WTC11 (cell line): ENCODE measurements at places on chromosomes 11 and 22.

- no peak for DNase-seq
These were observed 783.3 kb upstream of the API5 start for GRCh38 chr11:42528471-42528870.

DNA sequence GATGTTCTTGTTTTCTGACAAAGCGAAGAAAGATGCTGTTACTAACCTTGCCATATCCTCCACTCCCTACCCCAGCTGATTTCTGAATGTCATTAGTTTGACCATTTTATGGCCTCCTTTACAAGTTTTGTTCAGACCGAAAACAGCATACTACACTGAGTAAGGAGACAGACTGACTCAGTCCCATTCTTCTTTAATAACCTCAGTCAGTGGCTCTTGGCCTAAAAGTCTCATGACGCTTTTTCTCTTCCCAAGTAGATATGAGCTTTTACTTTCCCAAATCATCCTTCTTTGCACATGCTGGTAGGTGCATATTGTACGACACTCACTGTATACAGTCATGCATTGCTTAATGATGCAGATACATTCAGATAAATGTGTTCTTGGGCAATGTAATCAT, 8.0 kb upstream of the FIBIN start:
- DNase-seq, result no peak

GRCh38 chr11:19816040-19816439, 103.4 kb downstream of the NAV2 start:
- DNase-seq, result no peak

- no peak for DNase-seq
These were observed 73.1 kb downstream of the CDKN1C start for GRCh38 chr11:2812371-2812991.

DNA sequence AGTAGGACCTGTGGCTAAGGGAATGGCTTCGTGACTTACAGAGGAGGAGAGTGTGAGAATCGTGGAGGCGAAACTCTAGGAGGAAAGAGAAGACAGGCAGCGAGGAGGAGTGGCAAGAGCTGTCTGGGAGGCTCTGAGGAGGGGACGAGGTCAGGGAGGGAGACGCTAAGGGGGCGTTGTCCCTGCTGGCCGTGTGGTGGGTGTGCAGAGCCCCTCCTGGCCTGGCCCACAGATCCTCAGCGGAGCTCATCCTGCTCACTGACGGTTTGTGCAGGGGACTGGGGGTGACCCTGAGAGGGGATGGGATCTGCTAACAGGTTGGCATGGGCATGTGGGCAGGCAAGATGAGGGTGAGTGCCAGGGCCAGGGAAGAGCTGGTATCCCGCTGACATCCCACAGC, 56.5 kb upstream of the PRR5 start:
- DNase-seq, result no peak

- DNase-seq, result peak; percentile 97
These were observed at the start of gene NCAPH2 for GRCh38 chr22:50507991-50508884. NCAPH2 (plus strand) TSS chr22:50508224; CDS start chr22:50508338, 114 bp downstream.

DNA sequence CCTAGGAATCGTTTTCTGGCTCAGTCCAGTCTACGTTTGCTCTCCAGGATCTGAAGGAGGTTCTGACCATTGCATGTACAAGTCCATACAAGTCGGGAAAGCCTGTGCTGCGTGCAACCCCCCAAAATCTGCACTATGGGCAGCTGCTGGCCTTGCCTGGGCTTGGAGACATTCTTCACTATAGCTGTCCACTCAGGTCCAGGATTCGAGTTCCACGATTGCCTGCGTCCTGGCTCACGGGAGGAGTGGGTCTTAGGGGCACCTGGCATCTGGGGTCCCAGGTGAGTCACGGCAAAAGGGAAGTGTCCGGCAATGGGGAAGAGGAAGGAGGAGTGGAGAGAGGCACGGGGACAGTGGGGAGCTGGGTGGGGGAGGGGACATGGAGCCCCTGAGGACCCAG, 563.0 kb downstream of the BRD1 start:
- no peak for DNase-seq

- no peak for DNase-seq
These were observed 10.6 kb downstream of the ELF5 start for GRCh38 chr11:34502949-34503348.

DNA sequence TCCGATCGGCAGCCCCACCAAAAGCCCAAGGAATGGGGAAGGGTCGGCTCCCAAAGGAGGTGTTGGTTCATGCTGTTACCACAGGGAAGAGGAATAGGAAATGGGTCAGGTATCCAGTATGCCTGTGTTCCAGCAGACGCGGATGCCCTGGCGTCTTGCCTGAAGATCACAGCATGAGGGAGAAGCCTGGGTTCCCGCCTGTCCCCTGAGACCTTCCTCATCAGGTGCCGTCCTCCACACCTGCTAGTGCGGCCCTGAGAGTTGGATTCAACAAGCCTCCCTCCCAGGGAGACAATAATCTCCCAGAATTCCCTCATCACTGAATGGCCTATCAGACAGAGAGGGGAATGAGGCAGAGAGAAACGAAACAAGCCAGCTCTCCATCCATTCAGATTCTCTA, 92.2 kb downstream of the SPATA19 start:
- DNase-seq, result no peak

GRCh38 chr11:116787436-116787785, 412 bp downstream of the ZPR1 start:
- no peak for DNase-seq

DNA sequence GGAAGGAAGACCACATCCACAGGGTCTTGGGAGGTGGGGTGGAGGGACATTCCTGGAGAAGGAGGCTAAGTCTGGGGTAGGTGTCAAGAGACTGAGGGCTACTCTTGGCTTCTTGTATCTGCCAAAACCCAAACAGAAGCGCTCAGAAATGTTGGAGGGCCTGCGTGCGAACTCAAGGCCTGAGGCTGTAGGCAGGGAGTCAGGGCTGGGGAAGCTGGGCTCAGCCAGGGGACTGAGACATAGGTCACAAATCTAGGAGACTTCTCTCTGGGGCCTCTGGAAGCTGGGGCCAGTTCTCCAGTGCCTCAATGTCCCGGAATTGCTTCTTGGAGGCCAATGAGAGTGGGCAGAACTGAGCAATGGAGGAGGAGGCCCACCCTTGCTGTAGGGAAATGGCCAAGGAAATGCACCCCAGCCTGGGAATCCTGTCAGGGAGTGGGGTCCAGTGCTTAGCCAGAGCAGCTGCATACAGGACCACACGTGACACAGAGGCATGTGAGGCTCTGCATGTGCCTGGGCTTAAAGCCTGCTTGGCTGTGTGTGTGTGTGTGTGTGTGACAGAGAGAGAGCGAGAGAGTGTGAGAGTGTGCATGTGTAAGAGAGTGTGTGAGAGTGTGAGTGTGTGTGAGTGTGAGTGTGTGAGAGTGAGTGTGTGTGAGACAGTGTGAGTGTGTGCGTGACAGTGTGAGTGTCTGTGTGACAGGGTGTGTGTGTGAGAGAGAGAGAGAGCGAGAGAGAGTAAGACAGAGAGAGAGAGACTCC, 141.3 kb downstream of the ST3GAL4 start:
- DNase-seq, result no peak

DNA sequence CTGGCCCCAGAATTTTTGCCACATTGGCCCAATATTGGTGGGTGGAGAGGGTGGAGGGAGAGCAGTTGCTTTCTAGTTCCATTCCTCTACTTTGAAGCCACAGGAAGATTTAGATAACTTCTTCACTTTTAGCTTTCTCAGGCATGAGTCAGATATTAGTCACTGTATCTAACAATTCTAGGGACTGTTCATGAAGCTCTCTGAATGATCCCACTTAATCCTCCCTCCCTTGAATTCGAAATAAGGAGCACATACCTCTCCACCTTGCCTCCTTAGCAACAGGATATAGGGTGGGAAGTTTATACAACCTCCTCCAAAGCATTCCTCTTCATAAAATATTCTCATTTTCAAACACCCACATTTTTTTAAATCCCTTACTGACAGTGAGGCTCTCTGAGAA, 13.5 kb downstream of the FSHB start:
- DNase-seq, result no peak

DNA sequence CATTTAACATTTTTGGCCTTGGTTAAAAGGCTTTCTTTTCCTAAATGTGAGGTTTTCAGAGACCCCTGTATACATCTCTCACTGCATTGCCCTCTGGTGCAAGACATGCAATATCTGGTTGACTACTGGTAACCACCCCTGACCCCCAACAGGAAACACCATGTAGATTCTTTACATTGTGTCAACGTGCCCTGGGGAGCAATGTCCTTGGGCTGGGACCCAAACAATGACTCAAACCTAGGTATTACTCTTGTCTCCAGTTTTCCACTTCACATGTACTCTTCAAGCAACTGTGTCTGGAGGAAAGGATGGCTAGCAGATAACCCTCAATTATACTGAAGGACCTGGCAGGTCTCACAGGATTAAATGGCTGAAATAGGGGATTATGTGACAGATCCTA, 1.1 kb upstream of the GPR83 start:
- DNase-seq, result no peak

DNA sequence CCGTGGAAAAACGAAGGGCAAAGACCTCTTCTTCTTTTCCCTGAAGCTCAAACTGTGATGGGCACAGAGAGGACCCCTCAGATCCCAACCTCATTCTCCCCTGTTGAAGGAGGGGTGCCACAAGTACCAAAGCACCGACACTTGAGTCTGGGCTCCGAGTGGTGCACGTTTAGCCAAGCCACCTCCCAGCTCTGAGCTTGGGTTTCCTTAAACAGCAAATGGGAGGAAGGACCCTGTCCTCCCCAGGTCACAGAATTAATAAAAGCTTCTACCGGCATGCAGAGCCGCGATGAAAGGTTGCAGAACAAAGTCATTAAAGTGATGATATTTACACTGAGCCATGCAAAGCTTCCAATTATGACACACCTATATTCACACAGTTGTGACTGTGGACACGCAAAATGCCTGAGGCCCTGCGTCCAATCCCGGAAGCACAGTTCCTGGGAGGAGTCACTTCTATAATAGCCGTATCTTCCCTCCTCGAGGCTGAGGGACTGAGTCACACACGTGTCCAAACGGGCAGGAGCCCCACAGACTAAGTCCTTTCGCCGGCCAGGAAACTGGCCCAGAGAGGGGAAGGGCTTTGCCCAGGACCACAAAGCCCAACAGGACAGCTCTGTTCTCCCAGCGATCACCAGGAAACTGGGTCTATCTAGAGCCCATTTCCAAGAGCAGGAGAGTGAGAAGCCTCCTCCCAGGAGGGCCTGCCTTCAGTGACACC, 922 bp upstream of the CSNK1E start:
- DNase-seq, result no peak

DNA sequence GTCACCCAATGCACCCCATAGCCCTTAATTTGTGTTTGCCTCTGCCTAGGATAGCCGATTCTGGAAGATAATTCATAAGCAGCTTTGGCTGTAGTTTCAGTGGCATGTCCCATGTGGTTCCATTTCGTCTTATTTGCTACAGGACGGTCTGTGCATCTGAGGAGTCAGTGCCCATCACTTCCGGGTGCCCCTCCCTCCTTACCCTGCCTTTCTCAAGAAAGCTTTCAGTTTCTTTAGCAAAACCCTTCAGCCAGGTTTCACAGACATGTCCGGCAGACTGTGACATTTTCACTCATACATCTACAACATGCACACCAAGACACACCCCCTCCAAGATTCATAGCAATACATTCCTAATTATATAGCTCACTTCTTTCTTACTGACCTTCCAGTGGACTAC, 14.3 kb downstream of the TP53AIP1 start:
- no peak for DNase-seq

- DNase-seq, result peak; percentile 55
These were observed 568.6 kb upstream of the CADM1 start for GRCh38 chr11:116072601-116073410.

DNA sequence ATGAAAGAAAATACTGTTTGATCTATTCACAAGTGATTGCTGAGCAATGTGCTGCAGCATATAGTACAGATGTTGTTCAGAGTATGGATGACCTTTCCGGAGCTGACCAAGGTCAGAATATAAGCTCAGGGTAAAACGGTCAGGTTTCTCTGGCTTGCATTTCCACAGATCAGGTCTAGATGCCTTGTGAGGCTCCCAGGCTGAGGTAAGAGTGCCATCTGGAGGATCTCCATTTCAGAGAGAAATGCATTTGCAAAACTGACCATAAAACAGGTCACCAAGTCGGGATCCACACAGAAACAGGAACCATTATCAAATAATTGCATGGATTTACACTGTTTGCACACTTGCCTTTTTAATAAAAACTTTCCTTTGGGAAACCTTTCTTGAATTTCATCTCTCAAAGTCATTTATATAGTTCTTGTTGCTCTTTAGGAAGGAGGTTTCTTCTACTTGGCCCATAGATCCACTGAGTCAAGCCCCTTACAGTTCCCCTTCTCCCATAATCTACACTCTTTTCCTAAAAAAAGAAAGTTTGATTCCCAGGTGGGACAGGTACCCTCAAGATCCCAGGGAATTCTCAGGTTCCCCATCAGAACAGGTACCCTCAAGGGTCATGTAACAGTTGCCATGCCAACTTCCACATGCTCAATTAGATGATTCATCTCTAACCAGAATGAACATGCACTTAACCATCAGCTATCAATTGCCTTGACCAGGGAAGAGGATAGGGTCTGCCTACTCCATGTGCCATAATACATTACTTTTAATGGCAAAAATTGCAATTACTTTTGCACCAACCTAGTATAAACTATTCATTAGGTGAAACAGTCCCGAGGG, 25.0 kb upstream of the TMPRSS5 start:
- peak; percentile 43 for DNase-seq

- peak; percentile 39 for DNase-seq
These were observed 5.4 kb downstream of the CRY2 start for GRCh38 chr11:45852712-45853101.

- no peak for DNase-seq
These were observed 864 bp upstream of the USP28 start for GRCh38 chr11:113876074-113876797.

- DNase-seq, result no peak
These were observed 73.4 kb downstream of the UVRAG start for GRCh38 chr11:75888416-75888815.

- DNase-seq, result no peak
These were observed 604.0 kb upstream of the ANO3 start for GRCh38 chr11:25727944-25728343.

DNA sequence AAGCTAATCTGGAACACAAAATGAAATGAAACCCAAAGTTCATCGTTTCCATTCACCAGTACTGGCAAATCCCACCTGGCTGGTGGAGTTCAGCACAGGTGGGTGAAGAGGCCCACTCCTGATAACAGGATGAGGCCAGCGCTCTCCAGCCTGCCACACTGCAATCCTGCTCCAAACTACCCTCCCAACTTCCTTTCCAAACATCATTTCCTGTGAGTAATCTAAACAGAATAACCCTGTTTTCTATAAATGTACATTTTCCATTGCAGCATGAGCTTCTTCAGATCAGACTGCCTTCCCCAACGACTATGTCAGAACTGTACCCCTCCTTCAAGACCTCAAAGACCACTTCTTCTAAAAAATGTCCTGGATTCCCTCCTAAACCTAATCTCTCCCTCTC, 15.9 kb upstream of the NFRKB start:
- no peak for DNase-seq

- DNase-seq, result no peak
These were observed 387.9 kb downstream of the MIAT start for GRCh38 chr22:27045103-27045947.
